Brain microvascular endothelial cell (primary cell): ENCODE measurements at places on chromosomes 6 and 20.

DNA sequence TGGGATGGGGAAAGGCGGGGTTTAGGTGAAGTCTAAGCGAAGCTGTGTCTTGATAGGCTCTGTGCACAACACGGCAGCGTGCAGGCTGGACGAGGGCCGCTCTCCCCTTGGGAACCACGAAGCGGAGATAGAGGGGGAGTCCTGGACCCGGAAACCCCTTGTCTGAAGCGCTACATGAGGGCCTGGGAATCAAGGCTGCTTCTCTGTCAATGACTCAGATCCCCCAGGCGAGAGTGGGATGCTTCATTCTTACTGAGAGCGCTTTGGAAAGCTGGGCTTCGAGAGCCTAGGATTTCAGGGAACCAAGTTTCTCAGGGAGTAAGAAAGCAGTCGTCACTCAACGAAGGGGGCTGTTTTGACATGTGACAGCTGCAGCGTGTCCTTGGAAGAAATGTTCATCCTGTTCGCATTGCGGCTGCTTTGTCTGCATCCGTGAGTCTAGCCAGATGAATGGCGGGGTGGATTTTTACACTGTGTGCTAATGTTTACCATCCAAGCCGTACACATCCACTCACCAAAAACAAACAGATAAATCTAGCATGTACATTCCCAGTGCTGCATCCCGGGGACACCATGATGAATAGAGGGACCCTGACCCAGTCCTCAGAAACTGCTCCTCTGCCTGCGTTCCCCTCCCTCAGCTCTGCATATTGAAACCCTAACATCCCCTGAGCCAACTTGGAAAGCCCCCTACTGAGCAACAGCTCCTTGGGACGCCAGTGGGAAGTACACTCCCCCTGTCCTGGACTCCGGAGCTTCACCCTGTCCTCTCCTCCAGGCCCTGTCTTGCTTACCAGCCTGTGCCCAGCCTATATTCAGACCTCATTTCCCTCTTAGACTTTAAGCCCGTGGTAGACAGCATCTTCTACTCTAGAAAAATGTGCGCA is 24.5 kb upstream of the RTF2 start:
- peak; percentile 18 for DNase-seq

DNA sequence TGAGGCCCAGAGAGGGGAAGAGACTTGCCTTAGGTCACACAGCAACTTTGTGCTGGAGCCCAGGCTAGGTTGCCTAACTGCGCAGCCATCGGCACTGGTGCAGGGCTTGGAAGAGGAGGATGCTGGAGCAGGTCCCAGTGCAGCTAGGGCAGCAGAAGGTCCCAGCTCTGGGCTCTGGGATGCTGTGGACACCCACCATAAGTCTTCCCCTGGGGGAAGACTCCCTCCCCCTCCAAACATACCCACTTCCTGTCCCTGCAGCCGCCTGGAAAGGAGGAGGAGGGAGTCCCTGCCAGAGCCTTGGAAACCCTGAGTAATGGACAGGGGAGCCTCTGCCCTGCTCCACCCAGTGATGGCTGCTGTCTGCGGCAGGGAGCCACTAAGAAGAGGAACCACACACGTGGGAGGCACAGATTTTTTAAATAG is 93.6 kb downstream of the NCR2 start:
- DNase-seq = peak; percentile 19

DNA sequence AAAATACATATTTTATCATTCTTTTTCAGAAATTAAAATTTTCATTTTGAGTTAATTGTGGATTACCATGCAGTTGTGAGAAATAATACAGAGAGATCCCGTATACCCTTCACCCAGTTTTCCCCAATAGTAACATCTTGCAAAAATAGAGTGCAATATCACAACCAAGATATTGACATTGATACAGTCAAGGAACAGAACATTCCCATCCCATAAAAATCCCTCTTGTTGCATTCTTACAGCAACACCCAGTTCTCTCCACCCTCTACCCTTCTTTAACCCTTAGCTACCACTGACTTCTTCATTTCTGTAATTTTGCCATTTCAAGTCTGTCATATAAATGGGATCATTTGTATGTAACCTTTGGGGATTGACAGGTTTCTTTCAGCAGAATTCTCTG is 6.9 kb upstream of the AKAP12 start:
- DNase-seq = no peak

DNA sequence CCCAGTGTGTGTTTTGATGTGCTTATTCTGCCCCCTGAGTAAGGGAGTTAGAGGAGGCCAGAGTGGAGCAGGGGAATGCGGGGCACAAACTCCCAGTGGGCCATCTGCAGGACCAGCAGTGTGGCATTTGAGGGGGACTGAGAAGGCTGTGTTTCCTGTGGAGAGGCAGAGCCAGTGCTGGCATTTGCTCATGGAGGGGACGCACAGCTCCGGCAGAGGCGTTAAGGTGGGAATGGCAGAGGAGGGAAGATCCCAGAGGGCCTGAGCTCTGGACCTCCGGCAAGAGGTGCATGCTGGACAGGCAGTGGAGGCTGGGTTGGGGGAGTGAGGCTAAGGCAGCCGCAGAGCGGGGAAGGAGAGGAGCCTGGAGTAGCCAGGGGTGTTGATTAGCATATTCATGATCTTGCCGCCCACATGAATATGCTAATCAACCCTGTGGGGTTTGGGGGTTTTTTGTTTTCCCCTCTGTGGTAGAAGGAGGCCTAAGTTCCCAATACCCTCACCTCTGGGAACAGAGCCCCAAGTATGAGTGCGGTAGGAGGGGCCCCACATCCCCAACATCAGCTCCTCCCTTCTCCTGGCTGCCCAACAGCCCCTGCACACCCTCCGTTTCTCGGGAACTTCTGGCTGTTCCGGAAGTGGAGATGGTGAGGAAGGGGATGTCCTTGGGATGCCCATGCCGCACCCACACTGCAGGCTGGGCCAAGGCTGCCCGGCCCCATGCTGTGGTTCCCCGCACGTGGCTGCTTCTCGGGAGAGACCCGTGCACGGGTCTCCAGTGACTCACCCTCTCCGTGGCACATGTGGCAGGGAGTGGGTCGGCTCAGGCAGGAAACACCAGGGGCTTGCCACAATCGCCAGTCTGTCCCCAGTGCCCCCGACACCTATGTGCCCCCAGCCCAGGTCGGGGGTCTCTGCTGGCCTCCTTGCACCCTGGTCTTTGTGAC is 33.8 kb downstream of the DLGAP4 start:
- no peak for DNase-seq

GRCh38 chr20:22918286-22918983 is 116.7 kb upstream of the SSTR4 start:
- DNase-seq = no peak

DNA sequence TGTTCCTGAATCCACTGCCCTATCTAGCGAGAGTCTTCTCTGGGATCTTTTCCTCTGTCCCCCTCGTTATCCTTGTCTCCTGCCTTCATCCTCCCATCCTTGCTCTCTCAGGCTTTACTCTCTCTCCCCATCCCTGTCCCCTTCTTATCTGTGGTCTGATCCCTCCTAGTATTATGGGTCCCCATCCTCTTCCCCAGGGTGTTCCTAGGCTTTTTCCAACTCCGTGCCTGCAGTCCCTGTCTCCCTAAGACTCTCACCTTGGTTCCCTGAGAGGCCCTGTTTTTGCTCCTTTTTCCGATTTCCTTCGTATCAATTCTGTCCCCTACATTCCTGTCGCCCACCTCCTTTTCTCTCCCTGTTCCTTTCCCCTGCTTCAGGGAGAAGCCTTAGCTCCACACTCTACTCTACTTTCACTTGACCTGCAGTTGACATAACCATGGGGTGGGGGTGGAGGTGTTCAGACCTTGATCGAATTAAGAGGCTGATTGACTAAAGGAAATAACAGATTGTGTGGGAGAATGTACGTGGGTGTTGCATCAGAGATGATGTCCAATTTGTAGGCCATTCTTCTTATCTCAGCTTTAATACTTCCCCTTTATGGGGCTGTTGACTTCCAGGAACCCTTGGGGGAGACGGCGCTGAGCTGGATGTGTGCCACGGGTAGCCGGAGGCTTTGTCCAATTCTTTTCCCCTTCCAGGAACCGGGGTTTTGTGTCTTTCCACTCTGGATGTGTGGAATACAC is 905 bp downstream of the PPARD start:
- DNase-seq = no peak

GRCh38 chr6:104682722-104683643 is 176.7 kb downstream of the HACE1 start:
- peak; percentile 64 for DNase-seq

GRCh38 chr6:35049156-35049735 is 91.9 kb downstream of the TCP11 start:
- DNase-seq = no peak
